NCI-H2081 treated with DMSO at 0.1 percent for 48 hours (cell line): ENCODE measurements at places on chromosomes 2 and 18.

DNA sequence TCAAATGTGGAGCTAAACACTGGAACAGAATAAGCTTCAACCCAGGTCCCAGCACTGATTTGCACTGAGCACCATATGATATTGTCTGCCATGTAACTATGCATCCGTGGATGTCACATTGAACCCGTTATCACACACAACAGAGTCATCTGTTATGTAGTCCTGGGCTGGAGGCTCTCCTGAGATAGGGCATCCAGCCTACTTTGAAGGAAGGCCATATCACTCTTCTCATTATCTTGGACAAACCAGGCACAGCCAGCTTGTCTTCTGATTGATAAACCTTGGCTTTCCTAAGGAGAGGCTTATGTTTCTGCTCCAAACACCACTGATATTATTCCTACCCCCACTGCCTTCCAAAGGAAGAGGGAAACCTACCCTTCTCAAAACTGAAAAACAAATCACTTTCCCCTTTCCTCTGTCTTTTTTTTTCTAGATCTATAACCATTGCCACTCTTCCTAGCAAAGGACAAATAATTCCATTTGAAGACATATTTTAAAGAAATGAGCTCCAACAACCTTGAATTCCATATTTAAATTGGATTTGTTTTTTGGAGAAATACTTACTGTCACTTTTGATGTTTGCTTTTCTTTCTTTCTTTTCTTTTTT lies 16.4 kb downstream of the RSAD2 start:
- DNase-seq = no peak

- no peak for DNase-seq
These were observed 33.3 kb downstream of the DOCK10 start for GRCh38 chr2:225008935-225009334.

DNA sequence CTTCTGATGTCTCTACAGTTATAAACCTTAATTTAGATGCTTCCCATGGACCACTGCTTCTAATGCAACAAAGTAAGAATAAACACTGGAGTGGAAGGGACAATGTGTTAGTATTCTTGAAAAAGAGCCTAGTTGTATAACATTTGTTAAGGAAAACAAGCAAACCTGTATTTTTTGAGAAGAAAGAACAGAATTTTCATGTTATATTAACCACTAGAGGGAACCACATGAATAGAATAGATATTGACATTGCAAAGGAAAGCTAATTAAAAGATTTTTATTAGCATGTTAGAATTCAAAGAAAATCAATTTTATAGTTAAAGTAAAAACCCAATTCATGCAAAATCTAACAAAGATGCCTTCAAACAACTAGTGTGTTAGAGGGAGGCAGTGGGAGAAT lies 151.2 kb upstream of the BARD1 start:
- no peak for DNase-seq

- no peak for DNase-seq
These were observed 20.7 kb downstream of the NRXN1 start for GRCh38 chr2:51011254-51011653.

- no peak for DNase-seq
These were observed 519.9 kb downstream of the KCNJ3 start for GRCh38 chr2:155218292-155218924.

DNA sequence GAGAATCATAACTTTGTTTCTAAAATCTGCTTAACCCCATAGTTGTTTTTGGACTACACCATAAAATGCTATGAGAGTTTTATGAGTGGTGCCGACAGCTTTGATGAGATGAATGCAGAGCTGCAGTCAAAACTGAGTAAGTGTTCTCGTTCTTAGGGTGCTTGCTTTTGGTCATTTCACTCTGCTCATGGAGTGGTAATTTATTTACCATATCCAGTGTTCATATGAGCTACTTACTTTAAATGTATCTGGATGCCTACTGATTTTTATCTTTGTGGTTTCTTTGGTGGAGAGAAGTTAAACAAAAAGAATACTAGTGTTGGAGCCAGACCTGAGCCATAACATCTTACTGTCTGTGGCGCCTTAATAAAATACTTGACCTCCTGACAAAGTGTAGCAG lies 16.4 kb downstream of the NDC80 start:
- DNase-seq = no peak

- no peak for DNase-seq
These were observed 3.6 kb upstream of the ARL4C start for GRCh38 chr2:234500394-234501006.

- no peak for DNase-seq
These were observed 26.1 kb downstream of the METTL4 start for GRCh38 chr18:2545155-2545554.

GRCh38 chr18:51862051-51862715 lies 477.8 kb upstream of the DCC start:
- DNase-seq = no peak

DNA sequence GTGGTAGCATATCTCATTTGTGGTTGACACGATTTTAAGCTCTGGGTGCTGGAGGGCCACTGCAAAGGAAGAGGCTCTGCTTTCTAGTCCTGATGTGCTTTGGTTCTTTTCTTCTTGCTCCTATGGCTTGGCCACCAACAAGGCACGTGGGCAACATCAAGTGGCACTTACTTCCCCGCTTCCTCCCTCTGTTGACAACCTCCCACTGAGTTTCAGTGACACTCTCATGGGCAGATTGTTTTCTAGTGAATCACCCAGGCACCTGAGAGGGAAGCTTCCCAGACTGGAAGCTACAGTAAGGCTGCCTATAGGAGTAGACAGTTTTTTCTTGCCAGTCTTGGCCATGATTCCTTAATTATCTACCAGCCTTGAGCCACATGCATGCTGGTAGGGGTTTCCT lies 89.0 kb downstream of the NBAS start:
- DNase-seq = no peak

GRCh38 chr2:106114166-106114565 lies 79.9 kb downstream of the UXS1 start:
- no peak for DNase-seq

DNA sequence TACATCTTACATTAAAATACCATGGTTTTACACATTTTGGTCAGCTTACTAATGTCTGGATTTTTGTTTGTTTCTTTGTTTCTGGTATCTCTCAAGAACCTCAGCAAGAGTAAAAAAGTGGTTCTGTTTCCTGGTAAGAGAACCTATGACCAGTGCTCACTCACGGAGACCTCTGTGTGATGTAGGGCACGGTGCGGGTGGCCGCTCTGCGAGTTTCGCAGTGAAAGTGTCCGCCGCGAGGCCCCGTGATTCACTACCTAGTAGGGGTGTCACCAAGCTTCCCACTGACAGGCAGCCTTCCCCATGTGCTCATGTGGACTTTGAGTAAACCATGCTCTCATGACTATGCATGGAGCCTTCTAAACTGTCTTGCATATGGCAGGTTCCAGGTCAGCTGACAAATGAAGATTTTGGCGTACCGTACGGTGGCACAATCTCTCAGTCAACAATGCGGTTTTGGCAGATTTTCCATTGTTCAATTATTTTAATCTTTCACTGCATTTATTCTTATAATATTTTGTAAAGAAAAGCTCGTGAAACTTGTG lies 137.3 kb downstream of the DCDC2C start:
- no peak for DNase-seq

DNA sequence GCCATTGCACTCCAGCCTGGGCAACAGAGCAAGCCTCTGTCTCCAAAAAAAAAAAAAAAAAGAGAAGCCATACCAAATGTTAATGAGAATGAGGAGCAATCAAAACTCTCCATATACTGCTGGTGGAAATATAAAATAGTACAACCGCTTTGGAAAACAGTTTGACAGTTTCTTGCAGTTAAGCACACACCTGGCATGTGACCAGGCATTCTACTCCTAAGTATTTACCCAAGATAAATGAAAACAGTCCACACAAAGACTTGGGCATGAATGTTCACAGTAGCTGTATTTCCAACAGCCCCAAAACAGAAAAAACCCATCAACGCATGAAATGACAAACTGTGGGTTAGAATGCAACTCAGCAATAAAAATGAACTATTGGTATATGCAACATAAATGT lies 76.0 kb upstream of the ST8SIA5 start:
- no peak for DNase-seq

- no peak for DNase-seq
These were observed 17.0 kb upstream of the SCYGR1 start for GRCh38 chr2:227404585-227405271.

GRCh38 chr2:124755386-124755785 lies 730.3 kb downstream of the CNTNAP5 start:
- DNase-seq = no peak

DNA sequence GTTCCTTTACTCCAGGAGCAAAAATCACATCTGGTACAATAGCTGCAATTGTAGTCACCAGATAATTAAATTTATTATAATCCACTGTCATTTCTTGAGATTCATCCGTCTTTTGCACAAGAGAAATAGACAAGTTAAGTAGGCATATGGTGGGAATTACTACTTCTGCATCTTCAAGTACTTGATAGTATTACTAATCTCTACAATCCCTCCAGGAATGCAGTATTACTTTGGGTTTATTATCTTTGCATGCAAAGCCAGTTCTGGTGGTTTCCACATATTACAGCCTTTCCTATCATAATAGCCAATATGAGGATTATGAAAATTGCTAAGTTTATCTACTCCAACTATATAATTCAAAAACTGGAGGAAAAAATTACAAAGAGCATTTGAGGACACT lies 254.1 kb downstream of the IKZF2 start:
- DNase-seq = no peak

DNA sequence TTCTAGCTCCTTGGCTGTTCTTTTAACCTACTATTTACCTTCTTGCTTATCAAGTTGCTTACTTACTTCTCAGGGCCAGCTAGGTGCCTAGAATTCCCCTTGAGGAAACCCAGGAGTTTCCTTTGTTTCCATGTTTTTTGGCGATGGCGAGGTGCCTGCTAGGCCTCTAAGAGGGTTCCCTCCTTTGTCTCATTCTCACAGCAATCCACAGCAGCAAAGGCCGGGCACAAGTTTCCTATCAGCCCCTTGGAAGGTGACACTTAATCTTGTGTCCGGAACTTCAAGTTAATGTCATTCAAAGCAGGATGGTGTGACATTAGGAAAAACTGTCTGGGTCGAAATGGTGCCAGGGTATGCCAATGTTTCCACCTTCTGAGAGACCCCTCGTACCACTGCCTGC lies 101.9 kb upstream of the EPC2 start:
- no peak for DNase-seq

DNA sequence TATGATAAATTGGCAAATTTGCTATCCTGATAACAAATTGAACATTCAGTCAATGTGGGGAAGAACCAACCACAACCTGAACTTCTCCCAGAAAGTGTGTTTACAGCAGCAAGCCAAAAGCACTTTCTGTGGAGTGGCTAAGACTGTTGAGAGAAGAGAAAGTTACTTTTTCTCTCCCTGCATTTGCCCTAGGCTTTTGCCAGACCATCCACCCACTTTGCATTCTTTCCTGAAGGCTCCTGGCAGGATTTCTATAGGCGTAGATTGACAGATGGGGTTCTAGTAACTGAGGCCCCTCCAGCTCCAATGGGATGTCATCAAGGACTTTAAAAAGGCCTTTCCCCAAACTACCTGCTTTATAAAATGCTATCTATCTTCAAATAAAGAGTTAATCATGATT lies 215.2 kb downstream of the GULP1 start:
- DNase-seq = no peak

DNA sequence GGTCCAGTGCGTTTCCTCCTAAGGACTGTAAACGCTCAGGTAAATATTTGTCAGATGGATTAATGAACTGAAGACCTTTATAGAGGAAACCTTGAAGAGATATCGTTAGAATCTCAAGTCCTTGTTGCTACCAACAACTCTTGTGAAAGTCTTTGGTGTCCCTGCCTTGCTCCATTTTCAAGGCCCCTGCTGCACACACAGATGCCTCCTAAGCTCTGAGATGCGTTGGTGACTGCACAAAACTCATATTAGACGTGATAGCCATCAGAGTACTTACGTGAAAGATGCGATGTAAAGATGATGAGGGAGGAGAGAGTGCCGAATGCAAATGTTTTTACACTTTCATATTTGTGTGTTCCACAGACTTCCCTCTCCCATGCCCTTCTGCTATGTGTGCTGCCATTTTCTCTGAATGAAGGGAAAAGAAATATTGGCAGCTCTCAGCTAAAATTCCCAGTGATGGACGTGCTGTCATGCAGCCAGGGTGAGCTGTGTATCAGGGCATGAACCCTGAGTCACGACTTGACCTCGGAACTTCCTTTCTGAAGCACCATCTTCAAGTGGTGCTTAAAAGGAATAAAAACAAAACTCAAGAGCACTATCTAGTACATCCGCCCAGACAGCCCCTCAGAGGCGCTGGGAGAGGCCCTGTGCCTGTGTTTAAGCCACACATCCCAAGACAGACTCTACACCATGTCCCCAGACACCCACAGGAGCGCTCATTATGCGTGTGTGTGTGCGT lies 117.4 kb downstream of the FAM210A start:
- no peak for DNase-seq

GRCh38 chr2:54457323-54458023 lies 1.3 kb downstream of the SPTBN1 start:
- peak; percentile 22 for DNase-seq

GRCh38 chr18:13216092-13216582 lies 2.4 kb upstream of the LDLRAD4 start:
- no peak for DNase-seq

DNA sequence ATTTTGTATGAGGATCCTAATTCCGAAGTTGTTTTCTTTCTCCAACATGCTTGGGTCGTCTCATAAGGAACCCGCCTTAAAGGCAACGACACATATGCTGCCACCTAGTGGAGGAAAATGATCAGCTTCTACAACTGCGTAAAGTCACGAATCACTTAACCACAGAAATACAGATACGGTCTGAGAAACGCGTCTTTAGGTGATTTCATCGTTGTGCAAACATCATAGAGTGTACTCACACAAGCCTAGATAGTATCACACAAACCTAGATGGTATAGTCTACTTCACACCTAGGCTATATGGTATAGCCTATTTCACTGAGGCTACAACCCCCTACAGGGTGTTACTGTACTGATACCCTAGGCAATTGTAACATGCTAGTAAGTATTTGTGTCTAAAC lies 13.1 kb downstream of the GNLY start:
- peak; percentile 60 for DNase-seq

DNA sequence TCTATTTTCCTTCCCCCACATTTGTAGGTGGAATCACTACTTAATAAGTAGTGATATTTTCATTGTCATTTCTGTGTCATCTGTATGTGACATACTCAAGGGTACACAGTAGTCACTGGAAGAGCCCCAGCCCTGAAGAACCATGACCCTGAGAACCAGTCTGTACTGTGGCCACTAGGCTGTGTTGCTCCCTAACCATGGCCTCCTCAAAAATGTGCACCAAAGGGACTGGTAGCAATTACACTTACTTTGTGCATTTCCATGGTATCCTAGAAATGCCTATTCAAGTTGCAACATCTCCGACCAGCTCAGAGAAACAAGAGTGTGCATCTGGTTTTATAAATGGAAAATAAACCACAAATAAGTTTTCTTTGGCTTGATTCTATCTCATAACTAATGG lies 155.1 kb downstream of the DOCK10 start:
- no peak for DNase-seq
